Nucleus accumbens (tissue), 56 donors: ENCODE measurements at places on chromosomes 7 and 10.

DNA sequence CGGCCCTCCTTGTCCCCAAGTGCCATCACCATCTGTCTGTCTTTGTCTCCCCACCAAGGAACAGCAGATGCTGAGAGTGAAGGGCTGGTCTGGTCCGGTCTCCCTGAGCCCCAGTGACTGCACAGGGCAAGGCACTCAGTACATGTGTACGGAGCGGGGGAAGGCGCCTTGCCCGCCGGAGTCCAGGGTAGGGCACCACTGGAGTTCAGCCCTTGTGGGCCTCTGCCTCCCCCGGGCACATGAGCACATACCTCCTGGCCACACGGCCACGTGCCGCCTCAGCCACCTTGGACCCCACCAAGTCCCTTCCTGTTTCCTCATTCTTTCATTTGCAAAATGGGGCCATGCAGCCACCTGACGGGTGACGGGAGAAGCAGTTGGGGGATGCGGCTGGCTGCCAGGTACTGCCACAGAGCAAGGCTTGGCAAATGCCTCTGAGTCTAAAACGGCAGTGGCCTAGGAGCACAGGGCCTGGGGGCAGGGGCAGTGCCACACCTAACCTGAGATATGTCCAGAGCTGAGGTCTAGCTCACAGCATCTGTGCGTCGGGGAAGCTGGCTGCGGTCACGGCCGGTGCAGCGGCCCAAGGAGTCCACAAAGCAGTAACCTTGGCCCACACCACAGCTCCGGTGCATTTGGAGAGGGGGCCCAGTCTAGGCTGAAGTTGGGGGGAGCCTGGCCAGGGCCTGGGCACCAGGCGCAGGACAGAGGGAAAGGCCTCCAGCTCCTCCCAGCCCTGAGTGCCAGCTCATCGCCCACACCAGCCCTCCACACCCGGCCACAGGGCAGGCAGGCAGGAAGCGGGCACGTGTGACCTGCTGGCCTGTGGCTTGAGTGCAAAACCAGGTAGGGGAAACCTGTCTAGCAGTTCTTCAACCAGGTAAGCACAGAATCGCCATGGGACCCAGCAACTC lies 5.2 kb downstream of the ADAP1 start:
- no peak for DNase-seq

- no peak for DNase-seq
Measured at GRCh38 chr10:22466763-22467334, 121.6 kb downstream of the SPAG6 start.

DNA sequence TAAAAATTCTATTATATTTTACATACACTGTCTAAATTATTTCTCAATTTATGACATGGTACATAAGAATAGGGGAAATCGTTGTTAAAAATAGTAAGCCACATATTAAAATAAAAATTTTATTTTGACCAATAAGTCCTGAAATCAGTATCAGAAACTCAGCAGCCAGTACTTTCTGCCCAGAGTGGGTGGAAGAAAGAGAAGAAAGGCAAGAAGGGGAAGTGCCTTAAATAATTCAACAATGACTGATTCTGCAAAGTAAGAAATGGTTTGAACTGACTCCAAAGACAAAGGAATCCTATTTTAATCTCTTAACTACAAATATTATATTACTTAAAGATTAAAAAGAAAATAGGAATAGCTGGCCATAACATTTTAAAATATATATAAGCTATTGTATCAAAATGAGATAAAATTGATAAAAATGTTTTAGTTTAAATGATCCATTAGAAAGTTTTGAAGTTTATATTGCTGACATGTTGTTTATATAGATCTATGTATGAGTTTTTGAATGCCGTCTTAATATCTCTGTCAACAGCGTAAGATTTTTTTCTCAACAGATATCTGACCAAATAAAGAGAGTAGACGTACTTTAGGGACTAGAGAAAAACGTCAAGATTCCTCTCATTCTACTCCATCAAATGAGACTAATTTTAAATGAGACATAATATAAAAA lies 30.2 kb upstream of the NRCAM start:
- no peak for DNase-seq

DNA sequence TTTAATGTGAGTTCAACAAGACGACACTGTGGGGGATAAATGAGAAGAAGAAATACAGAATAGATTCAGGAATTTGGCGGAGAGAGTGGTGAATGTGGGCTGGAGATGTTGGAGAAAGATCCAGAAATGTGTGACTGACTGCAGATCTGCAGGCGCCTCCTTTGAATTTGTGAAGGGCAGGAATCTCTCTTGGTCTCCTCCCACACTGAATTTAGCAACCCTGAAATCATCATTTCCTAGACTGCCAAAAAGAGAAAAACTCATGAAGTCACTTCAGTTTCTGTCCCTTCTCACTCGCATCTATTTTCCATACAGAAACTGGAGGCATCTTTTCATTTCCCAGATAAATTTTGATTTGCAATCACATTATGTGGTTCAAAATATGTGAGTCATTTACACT lies 128.7 kb downstream of the GNAI1 start:
- DNase-seq: no peak

DNA sequence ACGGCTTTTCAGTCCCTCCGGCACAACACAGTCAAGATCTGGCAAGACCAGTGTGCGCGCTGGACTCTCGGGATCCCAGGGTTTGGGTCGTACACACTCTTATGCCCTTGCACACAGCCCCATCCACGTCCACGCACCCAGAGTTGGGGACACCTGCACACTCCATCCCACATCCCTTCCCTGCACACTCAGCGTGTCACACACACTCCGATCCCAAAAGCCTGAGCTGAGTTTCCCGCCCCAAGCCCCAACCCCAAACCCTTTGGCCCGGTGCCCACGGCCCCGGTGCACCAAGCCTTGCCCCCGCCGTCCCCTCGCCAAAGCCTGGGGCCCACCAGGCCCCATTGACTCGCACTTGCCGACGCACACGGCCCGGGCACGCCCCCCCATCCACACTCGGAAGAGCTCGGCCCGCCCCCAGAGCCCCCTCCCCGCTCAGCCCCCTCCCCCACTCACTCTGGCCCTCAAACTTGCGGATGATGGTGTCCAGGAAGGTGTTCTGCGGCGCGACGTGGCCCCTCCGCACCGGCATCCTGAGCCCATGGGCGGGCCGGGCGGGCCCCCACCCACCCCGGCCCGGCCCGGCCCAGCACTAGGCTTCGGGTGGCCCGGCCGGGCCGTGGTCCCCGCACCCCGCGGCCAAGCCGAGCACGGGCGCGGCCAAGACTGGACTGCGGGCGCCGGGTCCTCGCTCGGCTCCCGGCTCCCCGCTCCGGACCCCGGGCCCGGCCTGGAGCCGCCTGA lies 567 bp downstream of the KCNH2 start:
- DNase-seq: no peak

GRCh38 chr10:125578658-125579315 lies 104.2 kb downstream of the TEX36 start:
- DNase-seq: no peak

DNA sequence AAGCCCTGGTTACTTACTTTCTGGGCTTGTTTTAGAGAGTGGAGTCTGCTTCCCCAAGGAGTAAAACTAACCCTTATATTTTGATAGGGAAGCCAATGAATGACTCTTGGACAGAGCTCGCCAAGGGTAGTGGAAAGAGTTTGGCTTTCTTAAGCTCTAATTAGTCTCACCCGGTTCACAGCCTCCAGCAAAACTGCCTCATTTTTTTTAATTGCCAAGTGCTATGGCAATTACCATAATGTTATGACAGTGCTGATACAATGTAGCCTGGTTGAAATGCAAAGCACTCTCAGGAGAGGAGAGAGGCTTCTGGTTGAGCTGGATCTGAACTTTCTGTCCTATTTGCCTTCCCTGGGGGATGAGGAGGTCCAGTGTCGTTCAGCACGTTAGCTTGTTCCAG lies 376.1 kb upstream of the CHRM2 start:
- no peak for DNase-seq

DNA sequence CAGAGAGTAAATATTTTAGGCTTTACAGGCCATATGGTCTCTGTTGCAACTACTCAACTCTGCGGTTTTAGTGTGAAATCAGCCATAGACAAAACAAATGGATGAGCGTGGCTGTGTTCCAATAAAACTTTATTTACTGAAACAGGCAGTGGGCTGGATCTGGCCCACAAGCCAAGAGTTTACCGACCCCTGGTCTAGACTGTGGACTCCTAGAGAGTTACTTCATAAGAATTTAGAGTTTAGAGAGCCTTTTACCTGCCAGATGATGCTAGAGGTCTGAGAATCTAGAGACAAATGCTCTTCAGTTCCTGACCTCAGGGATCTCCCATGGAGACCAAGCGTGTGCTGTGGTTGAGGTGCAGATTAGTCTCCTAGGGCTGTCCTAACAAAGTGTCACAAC lies 174.8 kb downstream of the PTEN start:
- no peak for DNase-seq

- no peak for DNase-seq
Measured at GRCh38 chr7:111380945-111381344, 181.3 kb downstream of the IMMP2L start.

DNA sequence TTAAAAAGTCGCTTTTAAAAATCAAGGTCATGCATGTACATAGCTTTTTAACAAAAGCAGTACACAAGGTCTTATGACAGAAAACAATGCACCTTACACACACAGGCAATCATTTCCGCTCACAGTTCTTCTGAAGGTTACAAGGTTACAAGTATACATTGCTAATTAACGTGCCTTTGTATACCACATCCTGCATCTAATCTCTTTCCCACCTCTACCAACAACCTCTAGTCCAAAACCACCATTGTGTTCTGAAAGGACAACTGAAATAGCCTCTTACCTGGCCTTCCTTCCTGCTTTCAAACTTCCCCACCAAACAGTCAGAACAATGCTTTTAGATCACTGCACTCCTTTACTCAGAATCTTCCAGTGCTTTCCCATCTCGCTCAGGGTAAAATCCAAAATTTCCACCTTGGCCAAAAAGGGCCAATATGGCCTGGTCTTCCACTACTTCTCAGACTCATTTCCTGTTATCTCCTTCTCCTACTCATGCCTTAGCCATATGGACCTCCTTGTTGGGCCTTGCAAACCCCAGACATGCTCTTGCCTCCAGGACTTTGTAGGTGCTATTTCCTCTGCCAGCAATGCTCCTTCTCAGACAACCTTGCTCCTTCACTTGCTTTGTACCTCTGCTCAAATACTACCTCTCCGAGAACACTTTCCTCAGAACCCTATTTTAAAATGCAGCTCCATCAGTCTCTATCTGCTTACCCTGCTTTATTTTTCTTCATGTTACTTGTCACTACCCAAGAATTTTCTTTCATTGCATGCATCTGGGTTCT lies 205.4 kb downstream of the DNAJC1 start:
- no peak for DNase-seq

GRCh38 chr10:102581981-102582580 lies 62.2 kb upstream of the TRIM8 start:
- DNase-seq: no peak

DNA sequence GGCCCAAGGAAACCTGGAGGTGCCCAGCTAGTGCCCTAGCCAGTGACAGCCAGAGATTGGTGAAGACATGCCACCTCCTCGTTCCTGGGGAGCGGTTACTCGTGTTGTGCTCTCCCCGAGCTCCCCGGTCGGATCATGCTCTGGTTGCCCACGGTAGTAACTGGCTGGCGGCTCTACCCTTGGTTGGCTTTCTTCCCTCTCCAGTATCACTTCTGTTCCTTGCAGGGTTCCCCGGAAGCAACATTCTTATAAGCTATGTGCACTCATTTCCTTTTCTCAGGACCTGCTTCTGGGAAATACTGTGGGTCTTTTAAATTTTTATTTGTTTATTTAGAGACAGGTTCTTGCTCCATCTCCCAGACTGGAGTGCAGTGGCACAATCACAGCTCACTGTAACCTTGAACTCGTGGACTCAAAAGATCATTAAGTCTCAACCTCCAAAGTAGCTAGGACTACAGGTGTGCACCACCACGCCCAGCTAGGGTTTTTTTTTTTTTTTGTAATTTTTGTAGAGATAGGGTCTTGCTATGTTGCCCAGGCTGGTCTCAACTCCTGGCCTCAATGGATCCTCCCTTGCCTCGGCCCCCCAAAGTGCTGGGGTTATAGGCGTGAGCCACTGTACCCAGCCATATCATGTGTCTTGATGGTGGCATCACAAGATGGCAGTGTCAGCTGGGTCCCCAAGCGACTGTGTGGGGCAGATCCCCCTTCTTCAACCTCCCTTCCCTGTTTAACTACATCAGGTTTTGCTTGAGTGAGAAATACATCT lies 6.9 kb upstream of the CALHM1 start:
- no peak for DNase-seq

DNA sequence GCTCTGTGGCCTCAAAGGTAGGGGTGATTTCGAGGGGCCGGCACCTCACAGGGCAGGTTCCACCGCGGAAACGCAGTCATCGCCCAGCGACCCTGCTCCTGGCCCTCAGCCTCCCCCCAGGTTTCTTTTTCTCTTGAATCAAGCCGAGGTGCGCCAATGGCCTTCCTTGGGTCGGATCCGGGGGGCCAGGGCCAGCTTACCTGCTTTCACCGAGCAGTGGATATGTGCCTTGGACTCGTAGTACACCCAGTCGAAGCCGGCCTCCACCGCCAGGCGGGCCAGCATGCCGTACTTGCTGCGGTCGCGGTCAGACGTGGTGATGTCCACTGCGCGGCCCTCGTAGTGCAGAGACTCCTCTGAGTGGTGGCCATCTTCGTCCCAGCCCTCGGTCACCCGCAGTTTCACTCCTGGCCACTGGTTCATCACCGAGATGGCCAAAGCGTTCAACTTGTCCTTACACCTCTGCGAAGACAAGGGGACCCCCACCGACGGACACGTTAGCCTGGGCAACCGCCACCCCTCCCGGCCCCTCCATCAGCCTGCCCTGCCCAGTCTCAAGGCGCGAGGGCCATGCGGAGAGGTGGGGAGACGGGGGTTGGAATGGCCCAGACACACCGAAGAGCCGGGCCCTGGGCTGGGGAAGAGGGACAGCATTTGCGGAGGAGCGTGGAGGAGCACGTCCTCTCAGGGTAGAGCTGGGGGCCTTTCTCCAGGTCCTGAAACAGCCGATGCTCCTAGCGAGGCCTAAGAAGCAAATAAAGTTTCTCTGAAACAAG lies 6.0 kb downstream of the SHH start:
- no peak for DNase-seq

GRCh38 chr7:50119815-50120637 lies 27.0 kb upstream of the ZPBP start:
- no peak for DNase-seq

GRCh38 chr7:134461916-134462315 lies 3.0 kb upstream of the AKR1B1 start:
- no peak for DNase-seq

GRCh38 chr7:127730658-127731276 lies 78.8 kb downstream of the SND1 start:
- no peak for DNase-seq

GRCh38 chr10:47040041-47040491 lies 128.8 kb downstream of the PTPN20 start:
- DNase-seq: no peak
